ENCODE measurements at places on chromosomes 2 and 18.

- no peak for DNase-seq
Observed at GRCh38 chr2:233857511-233858141, 3.3 kb upstream of the HJURP start.

DNA sequence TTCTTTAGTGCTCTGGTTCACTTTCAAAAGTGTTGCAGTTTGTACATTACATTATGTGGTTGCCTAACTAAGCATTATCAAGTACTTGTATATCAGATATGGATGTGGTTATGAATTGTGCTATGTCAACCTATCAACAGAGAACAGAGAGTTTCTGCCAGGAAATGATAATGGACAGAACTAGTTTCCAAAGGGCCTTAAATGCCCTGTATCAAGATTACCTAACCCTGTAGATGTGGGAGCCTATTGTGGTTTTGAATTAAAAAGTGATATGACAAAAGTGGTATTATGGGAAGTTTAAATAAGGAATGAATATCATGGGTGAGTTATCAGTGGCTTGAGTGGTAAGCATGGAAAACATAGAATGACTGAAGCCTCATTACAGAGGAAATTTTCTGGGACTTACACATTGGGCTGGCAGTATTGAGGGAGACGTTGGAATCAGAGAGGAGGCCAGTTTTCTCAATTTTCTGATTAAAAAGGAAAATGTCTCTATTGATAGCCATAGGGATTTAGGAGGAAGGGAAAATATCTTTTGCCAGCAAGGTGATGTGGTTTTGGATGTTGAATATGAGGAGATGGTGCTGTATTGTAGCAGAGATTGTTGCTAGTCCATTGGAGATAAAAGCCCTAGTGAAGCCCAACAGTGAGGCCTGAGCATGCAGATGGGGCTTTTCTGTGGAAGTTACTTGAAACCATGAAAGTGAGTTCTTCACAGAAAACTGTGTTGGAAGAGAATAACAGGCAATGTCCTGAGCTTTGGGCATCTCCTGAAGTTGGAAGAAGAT, 140.7 kb downstream of the TTC27 start:
- no peak for DNase-seq

- DNase-seq, result no peak
Observed at GRCh38 chr2:53474914-53475313, 292.7 kb upstream of the CHAC2 start.

DNA sequence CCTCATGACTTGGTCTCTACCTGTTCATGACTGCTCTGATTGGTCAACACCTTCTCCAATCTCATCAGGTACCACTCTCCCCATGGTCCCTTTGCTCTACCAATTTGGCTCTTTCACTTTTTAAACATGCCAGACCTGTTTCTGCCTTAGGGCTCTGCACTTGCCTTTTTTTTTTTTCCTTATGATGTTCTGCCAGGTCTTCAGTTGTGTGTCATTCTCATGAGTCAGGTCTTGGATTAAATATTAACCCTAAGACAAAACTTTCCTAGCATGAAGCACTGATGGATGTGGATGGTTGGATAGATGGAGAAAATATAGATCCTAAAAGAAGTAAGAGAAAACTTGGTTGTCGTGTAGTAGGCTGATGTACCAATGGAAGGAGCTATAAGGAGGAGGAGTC, 219.3 kb downstream of the TTC32 start:
- no peak for DNase-seq

- no peak for DNase-seq
Observed at GRCh38 chr2:134665727-134666506, 52.9 kb downstream of the TMEM163 start.

- DNase-seq, result no peak
Observed at GRCh38 chr2:121211251-121211650, 73.8 kb downstream of the TFCP2L1 start.

- DNase-seq, result no peak
Observed at GRCh38 chr2:172409042-172409441, 18.3 kb upstream of the ITGA6 start.

DNA sequence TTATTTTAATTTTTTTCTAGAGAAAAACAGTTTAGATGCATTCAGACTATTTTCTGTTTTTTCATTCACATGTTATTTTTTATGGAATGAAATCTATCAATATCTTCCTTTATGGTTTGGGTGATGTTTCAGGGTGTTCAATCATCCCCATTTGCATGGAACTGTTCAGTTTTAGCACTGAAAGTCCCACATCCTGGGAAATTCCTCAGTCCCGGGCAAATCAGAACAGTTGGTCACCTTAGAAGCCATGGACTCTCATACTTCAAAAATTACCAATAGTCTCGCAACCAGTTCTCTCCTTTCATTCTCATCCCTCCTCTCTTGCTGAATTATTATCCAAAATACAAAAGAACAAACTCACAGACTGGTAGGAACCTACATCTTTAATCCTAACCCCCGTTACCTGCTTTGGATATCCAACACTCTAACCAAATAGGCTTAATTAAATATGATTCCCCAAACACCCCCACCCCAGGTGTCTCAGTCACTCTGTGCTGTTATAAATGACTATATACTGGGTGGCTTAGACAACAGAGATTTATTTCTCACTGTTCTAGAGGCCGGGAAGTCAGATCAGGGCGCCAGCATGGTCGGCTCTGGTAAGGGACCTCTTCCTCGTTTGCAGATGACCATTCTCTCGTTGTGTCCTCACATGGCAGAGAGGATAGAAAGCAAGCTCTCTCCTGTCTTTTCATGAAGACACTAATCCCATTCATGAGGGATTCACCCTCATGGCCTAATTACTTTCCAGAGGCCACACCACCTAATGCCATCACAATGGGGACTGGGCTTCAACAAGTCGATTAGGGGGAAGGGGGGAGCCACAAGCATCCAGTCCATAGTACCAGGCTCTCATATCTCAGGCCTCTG, 57.7 kb upstream of the SLC1A4 start:
- no peak for DNase-seq

- DNase-seq, result no peak
Observed at GRCh38 chr2:207867056-207867455, 97.3 kb upstream of the FZD5 start.

Measured in amygdala (tissue), 56 donors.